Right ventricle myocardium superior (tissue), 1 donor: ENCODE measurements at places on chromosomes 7 and 10. TPM values are rescaled to one million over a fixed set of nuclear protein-coding genes. Genes with fewer than 3 reads are reported as not detected.
A peak's percentile ranks its signal among the peaks of the same experiment; 100 is the strongest.

- DNase-seq, result peak; percentile 70
These were observed 16.1 kb upstream of the IMPDH1 start for GRCh38 chr7:128425850-128426249.

DNA sequence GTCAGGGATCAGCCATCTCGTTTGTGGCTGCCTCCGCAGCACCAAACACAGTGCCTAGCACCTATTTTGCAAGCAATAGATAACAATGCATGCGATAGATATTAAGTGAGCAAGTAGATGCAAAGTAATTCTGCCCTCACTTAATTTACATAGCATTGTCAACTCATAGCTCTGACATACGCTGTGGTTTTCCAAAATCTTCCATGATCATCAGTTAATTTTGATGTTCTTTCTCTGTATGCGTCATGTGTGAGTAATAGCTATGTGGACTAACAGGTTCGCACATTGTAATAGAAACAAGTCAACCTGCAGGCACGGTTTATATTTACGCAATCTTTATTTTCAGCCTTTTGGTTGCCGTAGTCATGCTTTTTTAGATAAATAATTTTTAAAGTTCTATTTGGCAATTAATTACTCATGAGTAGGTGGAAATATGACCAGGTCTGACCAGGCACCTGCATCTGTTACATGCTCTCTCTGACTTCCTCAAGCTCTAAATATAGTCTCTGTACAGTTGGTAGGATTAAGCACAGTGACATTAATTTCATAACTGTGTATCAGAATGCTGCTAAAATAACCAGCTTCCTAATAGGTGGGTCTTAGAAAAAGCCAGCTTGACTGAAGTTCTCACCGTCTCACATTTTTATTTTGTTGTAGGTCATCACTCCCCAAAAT, 13.3 kb downstream of the MAP3K8 start:
- DNase-seq, result no peak

The CCL24 gene
- total RNA-seq, result not detected

The ZNF511 gene
- 44.8 TPM for total RNA-seq

DNA sequence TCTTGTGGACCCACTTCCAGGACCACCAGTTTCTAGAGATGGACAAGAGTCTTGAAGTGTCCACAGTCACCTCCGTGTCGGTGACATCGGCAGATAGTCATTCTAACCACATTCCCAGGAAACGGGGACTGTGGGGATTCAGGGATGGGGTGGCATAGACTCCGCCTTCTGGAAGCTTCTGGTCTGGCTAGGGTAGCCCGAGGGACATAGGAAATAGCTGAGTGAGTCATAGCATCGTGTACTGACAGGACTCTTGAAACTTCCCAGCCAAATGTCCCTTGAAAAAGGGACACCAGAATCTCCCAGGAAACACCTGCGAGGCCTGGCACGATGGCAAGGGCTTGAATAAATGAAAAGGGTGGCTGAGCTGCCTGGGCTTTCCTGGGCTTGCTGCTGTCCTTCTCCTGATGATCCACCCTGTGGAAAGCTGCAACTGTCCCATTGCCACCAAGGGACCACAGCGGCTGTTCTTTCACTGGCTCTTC, 84.1 kb upstream of the LRRC4 start:
- no peak for DNase-seq

DNA sequence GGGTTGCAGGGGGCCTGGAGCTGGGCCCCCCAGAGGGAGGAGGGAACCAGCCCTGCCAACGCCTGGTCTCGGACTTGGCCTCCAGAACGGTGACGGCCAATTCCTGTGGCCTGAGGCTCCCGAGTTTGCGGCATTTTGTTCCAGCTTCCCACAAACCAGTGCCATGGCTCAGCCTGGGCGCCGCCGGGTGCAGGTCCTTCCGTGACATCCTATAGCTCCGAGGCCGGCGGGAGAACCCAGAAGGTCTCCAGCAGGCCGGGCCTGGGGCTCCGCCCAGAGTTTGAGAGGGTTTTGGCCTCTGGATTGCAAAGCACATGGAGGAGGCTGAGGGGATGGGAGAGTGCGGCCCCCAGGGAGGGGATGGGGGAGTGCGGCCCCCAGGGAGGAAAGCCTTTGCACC, 92.6 kb downstream of the UNCX start:
- DNase-seq, result peak; percentile 14

GRCh38 chr7:127409629-127410028, 17.1 kb upstream of the ZNF800 start:
- DNase-seq, result no peak

The PLA2G12B gene
- 0.73 TPM for total RNA-seq

- no peak for DNase-seq
These were observed 20.7 kb downstream of the SDK1 start for GRCh38 chr7:3321745-3322144.

- DNase-seq, result no peak
These were observed 1.6 kb downstream of the NPM3 start for GRCh38 chr10:101781655-101781983.

DNA sequence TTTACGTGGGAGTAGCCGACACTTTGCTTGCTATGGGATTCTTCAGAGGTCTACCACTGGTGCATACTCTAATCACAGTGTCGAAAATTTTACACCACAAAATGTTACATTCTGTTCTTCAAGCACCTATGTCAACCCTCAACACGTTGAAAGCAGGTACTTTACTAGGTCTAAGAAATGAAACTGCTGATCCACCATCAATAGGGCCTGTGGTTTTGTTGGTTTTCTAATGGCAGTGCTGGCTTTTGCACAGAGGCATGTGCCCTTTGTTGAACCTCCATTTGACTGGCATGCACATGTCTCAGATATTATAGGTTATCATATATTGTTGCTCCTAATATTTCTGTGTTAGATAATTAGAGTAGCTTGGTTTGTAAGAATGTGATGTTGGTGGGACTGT, 123.8 kb downstream of the CFTR start:
- DNase-seq, result no peak

GRCh38 chr7:141013345-141013715, 1.4 kb downstream of the MRPS33 start:
- DNase-seq, result no peak

GRCh38 chr10:86967481-86967941, 771 bp upstream of the ADIRF start:
- peak; percentile 35 for DNase-seq

The KIAA1549 gene
- total RNA-seq, result 2.1 TPM

- no peak for DNase-seq
These were observed 87.0 kb downstream of the LARP4B start for GRCh38 chr10:844552-844951.

The GIMAP5 gene
- 8.5 TPM for total RNA-seq

- DNase-seq, result no peak
These were observed 46.4 kb upstream of the FIGNL1 start for GRCh38 chr7:50496569-50496968.

The SLC29A3 gene
- 1.8 TPM for total RNA-seq

The ENKUR gene
- not detected for total RNA-seq

The HDAC9 gene
- total RNA-seq, result 22.8 TPM

The FAM13C gene
- total RNA-seq, result 5.9 TPM

DNA sequence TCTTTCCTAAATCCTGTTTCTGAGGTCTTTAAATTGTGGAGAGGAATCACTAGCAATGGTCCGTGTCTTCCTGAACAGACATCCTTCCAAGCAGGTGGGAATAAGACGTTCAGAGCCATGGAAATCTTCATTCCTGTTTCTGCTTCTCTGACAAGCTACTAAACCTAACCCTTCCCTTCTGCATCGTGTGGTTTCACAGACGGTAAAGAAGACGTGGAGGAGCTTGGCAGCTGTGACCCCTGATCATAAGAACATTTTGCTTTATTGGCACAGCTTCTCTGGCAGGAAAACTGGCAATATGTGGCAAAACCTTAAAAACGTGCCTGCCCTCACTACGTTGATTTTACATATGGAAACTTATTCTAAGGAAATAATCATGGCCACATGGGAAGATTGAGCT, 63.0 kb upstream of the LOXL4 start:
- no peak for DNase-seq

DNA sequence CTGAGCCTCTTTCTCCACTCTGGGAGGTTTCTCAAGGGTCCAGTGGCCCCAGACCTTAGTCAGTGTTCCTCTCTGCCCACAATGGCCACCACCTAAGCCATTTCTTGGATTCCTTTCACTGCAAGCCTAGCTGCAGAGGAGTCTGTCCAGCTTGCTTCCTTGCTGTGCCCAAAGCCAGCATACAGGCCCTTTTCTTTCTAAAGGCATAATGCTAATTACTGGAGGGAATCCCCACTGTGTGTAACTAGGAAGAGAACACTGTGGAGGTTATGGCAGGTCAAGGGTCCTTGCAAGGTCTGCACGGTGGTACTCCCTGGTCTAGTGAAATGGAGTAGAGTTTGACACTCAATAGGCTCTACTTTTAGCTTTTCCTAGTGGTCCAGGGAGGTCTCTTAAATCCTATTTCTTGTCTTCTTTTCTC, 70.4 kb upstream of the CC2D2B start:
- DNase-seq, result no peak

- no peak for DNase-seq
These were observed at the start of gene TAC1 for GRCh38 chr7:97731736-97732564. Gene TAC1 (plus strand): TSS chr7:97732086. CDS start chr7:97732613, 527 bp downstream.

The CCL26 gene
- not detected for total RNA-seq

DNA sequence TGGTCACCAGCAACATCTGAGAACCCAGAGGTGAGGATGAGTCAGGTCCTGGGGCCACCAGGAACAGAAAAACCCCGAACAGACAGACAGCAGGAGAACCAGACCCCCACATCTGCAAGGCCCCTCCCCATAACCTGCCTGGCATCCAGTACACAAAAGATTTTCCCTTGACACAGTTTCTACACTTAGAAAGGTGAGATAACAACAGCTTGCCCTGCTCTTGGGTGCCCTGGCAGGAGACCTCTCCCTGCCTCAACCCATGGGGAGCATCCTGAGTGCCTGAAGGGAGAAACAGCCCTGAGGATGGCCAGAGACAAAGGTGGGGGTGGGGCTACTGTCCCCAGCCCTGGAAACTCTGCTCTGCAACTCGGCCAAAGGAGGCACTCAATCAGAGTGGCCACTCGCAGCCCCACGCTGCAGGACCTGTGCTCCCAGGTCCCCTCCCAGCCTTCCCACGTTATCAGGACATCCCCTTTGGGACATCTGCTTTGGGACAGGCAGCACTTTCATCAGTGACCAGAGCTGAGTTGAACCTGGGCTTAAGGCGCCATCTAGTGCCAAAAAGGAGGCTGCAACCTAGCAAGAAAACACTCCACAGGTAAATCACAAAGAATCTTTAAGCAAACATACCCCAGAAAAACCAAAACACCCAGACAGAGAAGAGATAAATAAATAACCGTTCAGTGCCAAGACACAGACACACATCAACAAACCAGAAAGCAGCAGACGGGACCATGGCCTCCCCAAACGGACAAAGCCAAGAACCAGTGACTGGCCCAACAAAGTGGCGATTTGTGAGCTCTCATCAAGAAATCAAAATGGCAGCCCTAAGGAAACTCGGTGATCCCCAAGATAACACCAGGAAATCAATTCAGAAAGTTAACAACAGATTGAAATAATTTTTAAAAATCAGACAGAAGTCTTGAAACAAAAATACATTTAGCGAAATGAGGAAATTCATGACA, 233.7 kb downstream of the PTPRN2 start:
- DNase-seq, result no peak

GRCh38 chr7:151146761-151147160, 20.7 kb downstream of the GBX1 start:
- DNase-seq, result no peak

The PLXNA4 gene
- 17.3 TPM for total RNA-seq

DNA sequence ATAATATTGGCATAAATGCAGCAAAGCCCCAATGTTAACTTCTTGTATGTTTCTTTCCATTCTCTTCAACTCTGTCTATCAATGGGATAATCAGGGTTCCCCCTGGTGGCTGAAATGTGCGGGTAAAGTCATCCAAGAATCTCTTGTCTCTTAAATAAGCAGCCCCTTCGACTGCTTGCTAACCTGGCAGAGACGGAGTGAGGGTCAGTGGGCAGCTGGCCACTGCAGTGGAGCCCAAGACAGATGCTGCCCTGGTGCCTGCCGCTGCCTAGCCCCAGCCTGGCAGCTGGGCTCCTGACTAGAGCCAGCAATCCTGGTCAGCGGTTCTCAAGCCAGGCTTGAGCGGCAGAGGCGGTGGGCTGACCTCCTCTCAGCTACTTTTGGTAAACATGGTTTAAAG, 248.9 kb downstream of the COBL start:
- DNase-seq, result peak; percentile 63

The KCTD7 gene
- 8.0 TPM for total RNA-seq

DNA sequence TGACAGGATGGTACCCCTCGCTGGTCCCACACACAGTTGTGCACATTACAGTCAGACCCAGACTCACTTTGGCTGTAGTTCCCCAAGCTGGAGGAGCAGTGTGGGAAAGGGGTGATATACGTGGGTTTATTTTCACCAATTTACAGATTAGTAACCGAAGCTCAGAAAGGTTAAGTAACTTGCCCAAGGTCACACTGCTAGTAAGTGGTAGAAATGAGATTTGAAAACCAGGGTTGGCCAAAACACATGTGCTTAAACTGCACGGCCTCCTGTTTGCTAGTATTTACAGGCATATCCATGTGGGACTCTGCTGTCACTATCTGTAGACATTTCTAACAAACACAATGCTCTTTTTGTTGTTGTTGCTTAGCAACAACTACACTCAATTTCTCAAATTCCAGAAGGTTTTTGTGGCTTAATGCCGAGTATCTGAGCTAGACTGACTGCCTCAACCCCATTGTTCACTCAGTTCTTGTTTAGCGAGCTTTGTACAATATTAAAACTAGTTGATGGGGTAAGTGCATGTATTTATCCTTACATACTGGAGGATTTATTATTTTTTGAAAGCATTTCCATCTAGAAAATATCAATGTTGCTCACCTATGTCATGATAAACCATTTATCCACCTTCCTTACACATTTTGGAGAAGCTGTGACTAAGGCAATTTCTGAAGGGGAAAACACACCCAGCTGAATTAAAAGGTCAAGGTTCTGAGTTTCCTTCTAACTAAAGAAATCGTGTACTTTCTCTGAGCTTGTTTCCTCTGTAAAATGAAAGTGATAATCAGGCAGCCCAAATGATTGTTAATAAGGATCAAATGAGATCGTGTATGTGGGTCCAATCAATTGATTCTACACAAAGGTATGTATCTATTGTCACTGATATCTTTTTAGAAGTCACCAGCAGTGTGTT, 5.3 kb upstream of the TMEM139 start:
- no peak for DNase-seq

- DNase-seq, result no peak
These were observed 260.4 kb downstream of the SEMA3A start for GRCh38 chr7:83934118-83934734.

The PIP gene
- not detected for total RNA-seq

GRCh38 chr7:70659263-70659662, 472.7 kb upstream of the GALNT17 start:
- no peak for DNase-seq

- no peak for DNase-seq
These were observed 17.8 kb downstream of the VWC2 start for GRCh38 chr7:49791088-49791741.

GRCh38 chr7:37986908-37987330, 66.5 kb downstream of the EPDR1 start:
- no peak for DNase-seq

DNA sequence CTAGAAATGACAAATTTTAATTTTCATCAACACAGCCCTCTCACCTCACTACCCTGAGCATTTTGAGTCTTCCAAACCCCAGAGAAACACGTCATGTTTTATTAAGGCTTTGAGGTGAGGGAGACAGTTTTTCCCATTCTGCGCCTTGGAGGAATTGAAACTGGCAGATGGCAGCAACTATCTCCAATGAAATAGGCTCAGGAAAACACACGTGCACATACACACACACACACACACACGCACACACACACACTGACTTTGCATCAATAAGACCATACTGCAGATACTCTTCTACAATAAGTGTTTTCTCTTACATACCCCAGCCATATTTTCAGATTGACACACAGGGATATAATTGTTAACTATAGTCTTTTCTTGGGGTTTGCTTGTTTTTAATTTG, 3.2 kb upstream of the SFTPA2 start:
- no peak for DNase-seq
